NCI-H2029 treated with DMSO at 0.1 percent for 48 hours (cell line): ENCODE measurements at places on chromosomes 12 and 14.
A peak's percentile ranks its signal among the peaks of the same experiment; 100 is the strongest.

DNA sequence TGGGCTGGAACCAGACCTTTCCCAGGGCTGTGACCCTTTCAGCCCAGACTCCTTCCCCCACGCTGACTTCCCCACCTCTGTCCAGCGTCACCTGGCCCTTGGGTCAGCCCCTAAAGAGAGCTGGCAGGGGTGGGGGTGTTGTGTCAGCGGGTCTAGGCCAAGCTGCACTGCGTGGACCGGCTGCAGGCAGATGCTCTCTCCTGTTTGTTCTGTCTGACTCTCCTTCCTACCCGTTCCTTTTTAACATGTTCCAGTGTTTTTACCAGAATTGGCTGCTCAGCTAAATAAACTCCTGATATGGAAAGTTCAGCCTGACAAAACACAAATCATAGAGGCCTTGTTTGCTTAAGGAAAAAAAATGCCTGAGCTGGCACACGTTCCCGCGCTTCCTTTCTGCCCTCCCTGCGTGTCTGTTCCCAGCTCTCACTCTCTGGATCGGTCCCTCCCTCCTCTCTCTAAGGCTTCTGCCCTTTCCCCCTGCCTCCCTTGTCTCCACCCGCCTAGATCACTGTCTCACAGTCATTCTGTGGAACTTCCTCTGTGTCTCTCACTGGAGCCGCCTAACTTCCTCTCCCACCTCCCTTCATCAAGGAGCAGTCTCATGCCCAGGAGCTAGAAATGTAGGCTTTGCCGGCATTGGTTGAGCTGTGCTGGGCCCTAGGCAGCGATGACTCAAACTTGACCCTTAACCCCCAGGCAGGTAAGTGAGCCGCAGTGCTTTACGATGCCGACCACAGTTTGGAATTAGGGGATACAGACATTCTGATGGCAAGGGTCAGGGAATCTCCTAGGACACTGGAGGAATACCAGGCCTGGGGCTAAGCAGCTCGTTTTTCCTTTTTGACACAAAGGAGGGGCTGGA is 15.5 kb upstream of the MLXIP start:
- peak; percentile 66 for DNase-seq

DNA sequence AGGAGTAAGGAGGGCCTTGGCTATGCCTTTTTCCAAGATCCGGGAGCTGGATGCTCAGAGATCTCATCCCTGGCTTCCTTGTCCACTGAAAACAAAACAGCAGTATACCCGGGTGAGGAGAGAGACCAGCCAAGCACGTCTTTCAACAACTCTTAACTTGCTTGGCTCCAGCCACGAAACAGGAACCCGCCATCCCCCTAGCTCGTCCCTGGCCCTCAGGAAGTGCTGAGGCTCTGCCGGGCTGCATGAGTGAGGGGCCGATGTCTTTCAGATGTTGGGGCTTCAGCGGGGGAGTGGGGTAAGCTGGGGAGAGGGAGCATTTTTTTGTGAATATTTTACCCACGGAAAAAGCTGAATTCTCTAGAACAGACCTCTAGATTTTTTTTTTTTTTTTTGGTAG is 231.1 kb downstream of the CACNA1C start:
- DNase-seq = no peak

GRCh38 chr12:6078398-6079096 is 45.9 kb downstream of the VWF start:
- DNase-seq = no peak

DNA sequence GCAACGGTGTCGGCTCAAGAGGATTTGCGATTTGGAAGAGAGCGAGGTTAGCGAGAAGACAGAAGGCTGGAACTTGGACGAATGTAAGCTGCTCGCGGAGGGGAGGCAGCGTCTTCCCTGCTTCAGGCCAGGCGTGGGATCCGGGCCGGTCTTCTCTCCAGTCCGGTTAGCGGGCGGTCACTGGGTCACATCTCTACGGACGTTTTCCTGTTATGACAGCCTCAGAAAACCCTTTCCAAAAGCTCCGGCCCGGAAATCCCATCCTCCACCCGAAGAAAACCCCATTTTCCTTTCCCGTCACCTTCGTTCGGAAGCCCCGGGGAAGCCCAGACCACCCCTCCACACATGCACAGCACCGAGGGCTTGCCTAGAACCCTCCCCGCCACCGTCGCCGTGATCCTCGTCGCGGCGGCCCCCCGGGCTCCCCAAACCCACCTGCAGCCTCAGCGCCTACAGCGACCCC is 268 bp downstream of the NDUFB1 start:
- no peak for DNase-seq

GRCh38 chr12:54053751-54054741 is at the start of gene HOXC4:
Gene HOXC4 (plus strand): TSS chr12:54053835. CDS start chr12:54053923, 88 bp downstream.
- DNase-seq = no peak

DNA sequence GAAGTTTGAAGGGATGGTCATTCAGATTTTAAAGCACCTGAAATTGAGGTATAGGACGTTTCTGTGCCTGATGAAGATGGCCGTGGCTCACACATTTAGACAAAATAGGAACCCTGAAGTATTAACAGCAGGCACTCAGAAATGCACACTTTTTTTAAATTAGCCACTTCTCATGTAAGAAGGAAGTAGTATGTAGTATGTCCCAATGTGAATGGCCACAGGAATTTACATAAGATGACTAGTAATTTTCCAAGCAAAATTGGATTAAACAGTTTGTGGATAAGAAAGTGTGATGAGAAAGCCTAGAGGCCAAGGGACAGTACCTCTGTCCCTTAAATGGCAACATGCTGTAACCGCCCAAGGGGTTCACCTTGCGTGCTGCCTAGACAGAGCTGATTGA is 1.8 kb upstream of the MIS18BP1 start:
- DNase-seq = no peak
